ENCODE measurements at places on chromosomes 4 and X.

DNA sequence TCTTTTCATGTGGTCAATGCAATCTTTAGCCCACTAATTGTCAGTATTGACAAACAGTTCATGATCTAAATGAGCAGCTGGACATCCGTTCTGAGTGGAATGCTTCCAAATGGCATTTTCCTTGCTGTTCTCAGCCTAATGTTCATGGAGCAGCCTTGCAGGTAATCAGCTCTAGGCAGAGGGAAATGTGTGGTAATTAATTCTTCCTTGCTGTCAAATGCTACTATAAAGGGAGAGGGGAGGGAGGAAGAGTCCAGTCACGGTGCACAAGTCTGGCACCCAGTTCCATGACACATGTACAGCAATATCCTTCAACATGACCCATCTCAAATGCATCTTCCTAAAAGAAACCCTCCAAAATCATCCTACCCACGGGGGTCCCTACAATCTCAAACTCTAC is 88.5 kb downstream of the LDB2 start:
- no peak for DNase-seq

GRCh38 chr4:140472156-140472555 is 25.9 kb downstream of the MGAT4D start:
- no peak for DNase-seq

DNA sequence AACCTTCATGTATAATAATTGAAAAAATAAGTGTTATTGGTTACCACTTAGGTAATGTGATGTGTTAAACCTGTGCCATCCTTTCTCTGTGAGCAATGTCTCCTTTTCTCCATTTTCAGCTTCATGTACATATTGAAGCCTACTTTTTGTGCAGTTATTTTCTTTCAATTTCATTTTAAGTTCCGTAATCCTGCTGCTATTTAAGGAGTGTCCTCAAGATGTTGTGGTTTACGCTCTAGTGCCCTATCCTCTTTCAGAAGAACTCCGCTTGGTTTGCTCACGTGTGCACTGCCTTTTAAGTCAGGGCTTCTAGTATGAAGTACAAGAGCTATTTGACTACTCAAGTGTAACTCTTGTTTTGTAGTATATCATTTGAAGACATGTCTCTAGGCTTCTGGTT is 2253.2 kb upstream of the TENM3 start:
- DNase-seq, result no peak

DNA sequence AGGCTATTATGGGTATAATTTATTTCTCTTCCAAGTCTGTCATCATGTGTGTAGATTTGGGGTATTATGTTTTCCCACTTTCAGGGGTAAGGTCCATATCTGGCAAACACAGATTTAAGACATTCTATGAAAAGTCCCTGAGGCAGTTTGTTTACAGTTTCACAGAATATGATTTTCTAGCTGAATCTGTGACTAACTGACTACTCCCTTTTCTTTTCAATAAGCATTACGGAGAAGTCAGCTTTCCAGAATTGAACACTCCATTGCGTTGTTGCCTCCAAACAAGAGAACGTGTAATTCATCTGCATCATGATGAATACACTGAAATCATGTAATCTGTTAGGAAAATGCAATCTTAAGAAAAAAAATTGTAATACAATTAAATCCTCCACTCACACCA is 226.7 kb upstream of the SFRP2 start:
- DNase-seq, result no peak

- no peak for DNase-seq
These were observed at the start of gene IL1RAPL2 for GRCh38 chrX:104565791-104566680. Gene IL1RAPL2, plus strand, starts transcription at chrX:104566199.

- no peak for DNase-seq
These were observed 37.3 kb upstream of the HPSE start for GRCh38 chr4:83371936-83372335.

GRCh38 chrX:11666952-11667685 is 1.4 kb upstream of the ARHGAP6 start:
- DNase-seq, result no peak

GRCh38 chrX:72128881-72129280 is 2.8 kb downstream of the RTL5 start:
- no peak for DNase-seq

DNA sequence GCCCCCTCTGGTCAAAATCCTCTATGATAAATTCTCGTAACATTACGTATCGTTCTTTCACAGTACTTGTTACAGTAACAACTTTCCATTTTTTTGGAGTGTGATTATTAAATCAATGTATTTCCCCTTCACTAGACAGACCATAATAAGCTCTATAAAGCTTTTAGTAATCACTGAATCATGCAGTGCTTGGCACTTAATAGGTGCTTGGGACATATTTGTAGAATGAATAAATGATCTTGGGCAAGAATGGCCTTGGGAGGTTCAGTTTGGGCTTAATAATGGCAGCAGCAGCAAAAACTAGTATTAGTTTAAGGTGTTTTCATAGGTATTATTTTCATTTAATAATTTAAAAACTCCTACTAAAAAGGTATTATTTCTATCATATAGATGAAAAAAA is 33.4 kb upstream of the SFRP2 start:
- DNase-seq, result no peak

DNA sequence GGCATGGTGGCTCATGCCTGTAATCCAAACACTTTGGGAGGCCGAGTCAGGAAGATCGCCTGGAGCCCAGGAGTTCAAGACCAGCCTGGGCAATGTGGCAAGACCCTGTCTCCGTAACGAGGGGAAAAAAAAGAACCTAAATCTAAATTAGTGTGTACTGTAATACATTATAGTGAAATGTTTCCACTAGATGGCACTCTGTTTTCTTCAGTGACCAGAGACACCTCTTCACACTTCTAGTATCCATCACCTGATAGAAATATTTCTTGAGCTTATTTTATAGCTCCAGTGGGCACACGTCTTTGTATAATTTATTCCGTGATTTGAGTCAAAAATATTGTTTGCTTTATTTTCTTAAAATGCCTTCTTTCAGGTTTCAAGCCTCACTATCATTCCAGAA is 600.9 kb upstream of the DIPK2B start:
- no peak for DNase-seq

GRCh38 chr4:5756271-5756670 is 45.3 kb downstream of the EVC start:
- DNase-seq, result no peak

DNA sequence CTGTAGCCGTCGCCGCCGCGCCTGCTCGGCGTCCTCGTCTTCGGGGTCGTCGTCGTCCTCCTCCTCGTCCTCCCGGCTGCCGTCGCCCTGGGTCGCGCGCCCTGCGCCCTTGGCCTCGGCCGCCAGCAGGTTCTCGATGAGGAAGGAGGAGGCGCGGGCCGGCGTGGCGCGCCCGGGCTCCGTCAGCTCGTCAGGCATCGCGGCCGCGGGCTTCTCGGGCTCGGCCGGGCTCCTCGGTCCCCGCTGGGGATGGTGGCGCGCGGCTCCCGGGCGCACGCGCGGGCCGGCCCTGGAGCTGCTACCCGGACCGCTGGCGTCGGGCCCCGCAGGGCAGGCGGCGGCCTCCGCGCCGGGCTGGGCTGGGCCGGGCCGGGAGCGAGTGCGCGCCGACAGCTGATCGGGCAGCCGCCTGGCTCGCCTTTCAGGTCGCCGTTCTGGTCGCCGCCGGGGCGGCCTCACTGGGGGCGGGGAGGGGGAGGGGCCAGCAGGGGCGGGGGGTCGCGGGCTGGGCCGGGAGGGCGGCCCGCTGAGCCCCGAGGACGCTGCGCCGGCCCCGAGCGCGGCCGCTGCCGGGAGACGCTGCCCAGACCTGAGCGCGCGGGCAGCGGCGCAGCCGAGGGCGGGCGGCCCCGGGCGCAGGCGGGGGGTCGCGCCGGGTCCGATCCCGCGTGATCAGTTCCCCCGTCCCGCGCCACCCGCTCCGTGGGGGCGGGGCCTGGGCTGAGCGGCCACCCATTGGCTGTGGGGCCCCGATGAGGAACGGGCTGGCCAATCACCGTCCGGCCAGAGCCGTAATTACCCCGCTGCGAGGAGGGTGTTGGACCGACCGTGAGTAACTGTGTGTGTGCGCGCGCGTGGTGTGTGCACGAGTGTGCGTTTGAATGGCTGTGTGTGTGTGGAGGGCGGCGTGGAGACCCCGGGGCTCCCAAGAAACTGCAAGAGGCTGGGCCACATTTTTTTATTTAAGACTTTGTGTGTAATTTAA is at the start of gene HMX1:
Gene HMX1, minus strand, starts transcription at position 423 of the 985 bp plus-strand sequence. Its CDS starts 225 bp downstream, at position 198.
- DNase-seq, result no peak

DNA sequence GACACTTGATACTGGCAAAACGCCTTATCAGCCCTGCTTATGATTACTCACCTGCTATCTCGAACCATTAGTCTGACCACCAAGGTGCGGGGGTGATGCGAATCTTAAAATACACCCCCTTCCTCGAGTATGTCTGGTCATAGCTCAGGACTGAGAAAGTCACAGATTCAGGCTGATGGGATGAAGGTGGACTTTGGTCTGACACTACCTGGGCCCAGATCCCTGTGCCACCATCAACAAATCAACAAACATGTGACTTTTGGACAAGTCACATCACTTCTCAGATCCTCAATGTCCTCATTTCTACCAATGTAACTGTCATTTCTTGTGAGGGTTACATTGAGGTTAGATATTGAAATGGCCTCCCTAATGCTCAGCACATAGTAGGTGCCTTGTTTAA is 9.8 kb upstream of the MSN start:
- DNase-seq, result no peak

- DNase-seq, result no peak
These were observed 609 bp downstream of the REPS2 start for GRCh38 chrX:16946971-16947562.

- no peak for DNase-seq
These were observed 5.5 kb upstream of the HAUS3 start for GRCh38 chr4:2247128-2248043.
